Cardiac muscle cell (in vitro differentiated cells and primary cell): ENCODE measurements at places on chromosomes 11 and 22.

GRCh38 chr11:86977441-86978050, 22.4 kb upstream of the FZD4 start:
- no peak for DNase-seq

- no peak for DNase-seq
These were observed 33.7 kb upstream of the PITPNB start for GRCh38 chr22:27952779-27953178.

- DNase-seq: no peak
These were observed 41.8 kb downstream of the TXN2 start for GRCh38 chr22:36439481-36440271.

DNA sequence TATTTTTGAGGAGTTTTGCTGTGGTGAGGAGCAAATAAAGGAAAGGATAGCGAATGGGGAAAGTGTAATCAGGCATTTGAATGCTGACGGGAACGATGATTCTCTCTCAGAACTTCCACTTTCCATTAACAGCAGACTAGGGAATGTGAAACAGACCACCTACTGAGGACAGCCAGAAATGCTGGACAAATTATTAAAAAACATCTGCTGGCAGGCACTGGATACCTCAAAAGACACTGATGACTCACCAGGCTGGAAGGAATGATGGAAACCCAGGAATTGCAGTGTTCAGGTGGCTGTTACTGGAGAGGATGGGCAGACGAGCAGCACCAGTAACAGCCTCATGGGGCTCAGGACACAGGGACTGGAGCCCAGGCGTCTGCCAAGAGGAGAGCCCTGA, 33.4 kb downstream of the PLA2G6 start:
- DNase-seq: no peak

DNA sequence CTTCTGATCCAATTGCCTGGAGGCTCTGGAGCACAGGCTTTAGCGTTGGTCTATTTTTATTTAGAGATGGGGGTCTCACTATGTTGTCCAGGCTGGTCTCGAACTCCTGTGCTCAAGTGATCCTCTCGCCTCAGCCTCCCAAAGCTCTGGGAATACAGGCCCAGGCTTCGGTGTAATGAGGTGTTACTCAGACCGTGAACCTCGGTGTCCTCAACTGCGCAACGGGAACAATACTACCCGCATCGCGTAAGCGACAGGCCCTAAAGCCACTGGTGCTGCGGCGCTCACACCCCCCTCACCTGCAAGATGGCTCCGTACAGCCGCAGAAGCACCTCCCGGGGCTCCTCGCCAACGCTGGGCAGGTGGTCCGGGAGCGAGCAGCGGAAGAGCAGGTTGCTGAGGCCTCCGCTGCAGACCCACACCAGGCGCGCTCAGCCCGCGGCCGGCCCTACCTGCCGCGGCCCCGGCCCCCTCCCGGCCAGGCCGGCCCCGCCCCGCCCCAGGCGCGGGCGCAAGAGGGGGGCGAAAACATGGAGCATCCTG, 628 bp downstream of the CHKB start:
- DNase-seq: no peak

DNA sequence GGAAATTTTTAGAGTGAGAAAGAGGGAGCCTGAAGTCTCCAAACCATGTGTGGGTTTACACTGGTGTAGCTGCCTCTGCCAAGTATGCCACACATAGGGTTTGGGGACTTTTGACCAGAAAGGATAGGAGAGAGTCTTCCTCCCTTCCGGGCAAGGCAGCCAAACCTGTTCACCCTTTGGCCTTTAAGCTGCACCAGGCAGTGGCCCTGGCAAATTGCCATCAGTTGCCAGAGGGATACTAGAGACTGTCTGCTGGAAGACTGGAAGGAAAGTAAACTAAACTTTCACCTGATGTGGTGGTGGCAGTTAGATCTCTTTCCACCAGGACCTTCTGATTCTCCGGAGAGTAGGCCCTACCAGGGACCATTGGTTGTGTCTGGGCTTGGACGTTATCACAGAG, 1263.2 kb downstream of the FAM181B start:
- DNase-seq: no peak

GRCh38 chr11:94326947-94327346, 22.6 kb downstream of the IZUMO1R start:
- no peak for DNase-seq

DNA sequence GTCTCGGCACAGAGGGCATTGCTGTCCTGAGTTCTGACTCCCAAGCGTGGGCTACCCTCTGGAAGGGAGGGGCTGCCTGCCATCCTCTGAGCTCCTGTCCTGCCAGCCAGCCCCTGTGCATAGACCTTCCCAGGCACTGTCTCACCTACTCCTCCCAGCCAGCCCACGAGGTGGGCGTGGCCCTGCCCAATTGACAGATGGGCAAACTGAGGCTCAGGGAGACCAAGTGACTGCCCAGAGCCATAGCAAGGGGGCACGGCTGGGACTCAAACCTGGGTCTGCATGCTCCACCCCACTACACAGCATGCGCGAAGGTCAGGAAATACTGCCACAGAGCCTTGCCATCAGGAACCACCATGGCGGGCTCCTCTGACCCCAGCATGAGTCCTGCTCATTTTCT, 29.4 kb upstream of the PRR5 start:
- no peak for DNase-seq

- no peak for DNase-seq
These were observed 8.3 kb downstream of the BRSK2 start for GRCh38 chr11:1397862-1398527.

- no peak for DNase-seq
These were observed 76.8 kb downstream of the KCNC1 start for GRCh38 chr11:17811352-17811751.

- DNase-seq: no peak
These were observed 98.2 kb downstream of the INSC start for GRCh38 chr11:15212876-15213275.

DNA sequence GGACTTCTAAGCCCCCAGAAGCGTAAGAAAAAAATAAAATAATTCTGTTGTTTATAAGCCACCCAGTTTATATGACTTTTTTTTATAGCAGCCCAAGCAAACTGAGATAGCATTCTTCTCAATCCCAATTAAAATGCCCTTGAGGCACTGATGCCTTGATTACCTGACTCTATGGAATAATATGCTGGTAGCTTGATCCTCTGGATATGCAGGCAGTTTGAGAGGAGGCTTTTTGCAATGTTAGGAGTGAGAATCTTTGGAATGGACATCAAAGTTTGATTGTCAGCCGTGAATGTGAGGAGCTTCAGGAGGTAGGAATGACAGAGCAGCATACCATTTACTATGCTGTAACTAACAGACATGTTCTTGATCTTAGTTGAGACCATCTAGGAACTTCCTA, 275.6 kb downstream of the AASDHPPT start:
- DNase-seq: no peak

DNA sequence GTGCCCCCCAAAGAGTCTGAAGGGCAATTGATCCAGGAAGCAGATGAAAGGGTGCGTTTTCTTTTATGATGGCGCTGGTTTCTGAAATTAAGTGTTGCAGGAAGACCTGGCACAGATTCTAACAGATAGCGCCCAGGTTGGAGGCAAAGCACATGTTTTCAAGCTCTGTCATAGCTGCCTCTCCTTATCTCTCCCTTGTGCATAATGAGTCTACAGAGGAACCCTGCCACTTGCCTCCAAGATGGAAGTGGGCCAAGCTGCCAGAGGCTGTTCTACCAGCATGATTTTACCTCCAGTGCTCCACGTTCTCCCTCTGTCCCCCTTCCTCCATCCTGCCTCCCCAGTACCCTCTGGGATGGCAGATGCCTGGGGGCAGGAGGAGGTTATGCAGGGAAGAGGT, 30.0 kb upstream of the TLCD5 start:
- no peak for DNase-seq

DNA sequence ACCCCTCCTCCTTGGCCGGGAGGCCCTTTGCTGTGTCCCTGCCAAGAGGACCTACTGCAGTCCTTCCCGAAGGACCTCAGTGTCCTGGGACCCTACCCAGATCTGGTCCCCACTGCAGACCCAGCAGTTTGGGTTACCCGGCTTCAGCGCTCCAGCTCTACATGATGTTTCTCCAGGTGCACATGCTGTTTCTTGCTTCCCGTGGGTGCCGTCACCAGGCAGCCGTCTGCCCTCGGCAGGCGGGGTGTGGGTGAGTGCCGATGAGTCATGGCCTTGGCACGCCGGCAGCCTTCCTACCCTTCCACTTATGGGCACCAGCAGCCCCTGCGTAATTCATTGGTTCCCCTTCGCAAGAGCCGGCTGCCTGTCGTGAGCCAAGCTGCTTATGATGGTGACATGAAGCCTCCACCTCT, 101.8 kb downstream of the BCR start:
- peak; percentile 65 for DNase-seq

DNA sequence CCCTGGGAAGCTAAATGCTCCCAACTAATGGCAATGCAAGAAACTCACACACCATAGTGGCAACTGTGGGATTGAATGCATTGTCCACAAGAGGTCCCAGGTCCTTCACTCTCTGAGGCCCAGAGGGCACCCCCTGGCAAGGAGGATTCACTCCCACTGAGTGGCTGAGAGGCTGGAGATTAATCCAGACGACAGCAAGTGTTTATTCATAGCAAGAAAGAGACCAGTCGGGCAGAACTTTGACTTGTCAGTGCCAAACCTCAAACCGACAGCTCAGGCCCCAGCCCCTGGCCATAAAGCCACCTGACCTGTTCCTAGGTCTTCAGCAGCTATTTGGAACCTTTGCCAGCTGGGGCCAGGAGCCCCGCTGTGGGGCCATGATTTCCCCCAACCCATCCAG, 54.5 kb upstream of the MPEG1 start:
- DNase-seq: no peak

DNA sequence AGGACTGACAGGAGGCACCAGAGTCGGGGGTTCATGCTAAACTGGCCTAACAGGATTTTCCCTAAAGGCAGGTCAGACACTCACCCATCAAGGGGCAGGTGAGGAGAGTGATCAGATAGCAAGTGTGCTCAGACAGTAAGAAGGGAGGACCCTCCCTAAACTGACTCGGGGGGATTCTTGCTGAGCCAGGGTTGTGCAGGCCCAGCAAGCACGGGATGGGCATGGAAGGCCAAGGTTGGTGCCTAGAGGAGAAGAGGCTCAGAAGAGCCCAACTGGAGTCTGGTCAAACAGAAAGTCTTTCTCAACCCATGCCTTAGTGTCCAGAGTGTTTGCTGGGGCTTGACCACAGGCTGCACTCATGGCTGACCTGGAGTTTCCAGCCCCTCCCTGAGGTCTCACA, 6.2 kb upstream of the APOL1 start:
- DNase-seq: no peak

DNA sequence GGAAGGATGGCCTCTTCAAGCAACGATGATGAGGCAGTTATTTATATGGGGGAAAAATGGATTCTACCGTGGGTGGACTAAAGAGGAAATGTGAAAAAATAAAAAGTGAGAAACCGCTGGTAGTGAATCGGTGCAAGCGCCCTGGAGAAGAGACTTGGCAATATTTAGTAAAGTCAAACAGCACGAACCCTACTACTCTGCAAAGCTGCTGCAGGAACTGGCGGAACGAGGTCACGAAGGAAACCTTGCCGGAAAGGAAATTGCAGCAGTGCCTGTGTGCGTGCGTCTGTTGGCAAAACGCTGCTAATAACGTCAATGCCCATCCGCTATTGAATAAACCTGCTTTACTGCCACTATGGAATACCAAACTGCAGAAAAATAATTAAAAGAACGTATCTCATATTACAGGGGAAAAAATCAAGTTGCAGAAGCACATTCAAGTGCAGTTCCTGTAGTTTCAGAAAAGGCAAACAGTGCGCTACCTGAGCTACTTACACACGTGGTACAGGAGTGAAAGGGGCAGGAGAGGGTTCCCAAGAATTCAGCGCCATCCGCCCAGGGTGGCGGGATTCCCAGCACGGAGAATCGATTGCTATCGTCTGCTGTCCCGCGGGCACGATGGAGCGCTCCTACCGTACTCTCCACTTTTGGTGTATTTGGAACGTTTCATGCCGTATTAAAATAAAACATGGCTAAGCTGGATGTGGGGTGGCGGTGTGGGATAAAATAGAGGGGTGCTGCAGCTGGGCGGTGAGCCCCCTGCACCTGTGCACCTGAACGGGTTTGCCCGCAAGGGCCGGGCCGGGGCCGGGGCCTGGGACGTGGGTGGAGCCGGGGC, 585 bp upstream of the NADSYN1 start:
- peak; percentile 61 for DNase-seq
